Sigmoid colon (tissue), 7 donors: ENCODE measurements at places on chromosomes 6 and 20. TPM values are rescaled to one million over a fixed set of nuclear protein-coding genes. Genes with fewer than 3 reads are reported as not detected.

The EMILIN3 gene
- total RNA-seq, result 0.66 TPM

DNA sequence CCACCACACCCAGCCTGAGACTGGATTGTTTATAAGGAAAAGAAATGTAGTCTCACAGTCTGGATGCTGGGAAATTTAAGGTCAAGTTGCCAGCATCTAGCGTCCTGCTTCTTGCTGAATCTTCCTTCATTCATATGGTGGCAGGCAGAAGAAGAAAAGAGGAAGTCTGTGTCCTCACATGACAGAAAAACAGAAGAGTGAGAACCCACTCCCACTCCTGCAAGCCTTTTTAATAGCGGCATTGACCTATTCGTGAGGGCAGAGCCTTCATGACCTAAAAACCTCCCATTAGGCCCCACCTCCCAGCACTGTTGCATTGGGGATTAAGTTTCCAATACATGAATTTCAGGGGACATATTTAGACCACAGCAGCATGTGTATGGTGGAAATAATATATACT, 160.8 kb upstream of the BMP2 start:
- no peak overlapping the region for H3K27ac ChIP-seq
- DNase-seq, result no peak
- no peak overlapping the region for H3K4me3 ChIP-seq
- H3K27me3 ChIP-seq, result no peaks in the 10 kb centered on the region

DNA sequence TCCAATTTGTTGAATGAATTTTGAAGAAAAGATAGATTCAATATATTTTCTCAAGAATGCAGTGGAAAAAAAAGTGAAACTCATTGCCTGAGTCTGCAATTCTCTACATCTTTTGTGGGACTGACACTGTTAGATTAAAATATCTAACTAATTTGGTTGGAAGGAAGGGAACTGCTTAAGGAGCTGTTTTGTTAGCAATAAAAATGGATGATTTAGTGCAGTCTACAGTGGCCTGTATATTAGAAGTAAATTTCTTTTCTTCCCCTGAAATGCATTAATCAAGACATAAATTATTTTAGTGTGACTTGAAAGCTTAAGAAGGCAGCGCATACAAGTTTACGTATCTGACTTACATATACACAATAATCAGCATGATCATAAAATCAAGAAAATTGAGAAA, 1332.6 kb downstream of the EPHA7 start:
- H3K27me3 ChIP-seq, result no peaks in the 10 kb centered on the region
- no peak overlapping the region for H3K4me3 ChIP-seq
- H3K4me1 ChIP-seq, result no peaks in the 10 kb centered on the region
- no peaks in the 10 kb centered on the region for H3K36me3 ChIP-seq
- H3K27ac ChIP-seq, result no peak overlapping the region

GRCh38 chr6:113856625-113857555, at the start of gene MARCKS:
TSS of gene MARCKS (plus strand) at chr6:113857345. CDS start at chr6:113857746, 401 bp downstream.
- H3K4me1 ChIP-seq, result peaks cover 11% of the 10 kb centered on the region
- H3K4me3 ChIP-seq, result peak within 1 kb of the TSS; percentile 79
- H3K27me3 ChIP-seq, result no peaks in the 10 kb centered on the region
- DNase-seq, result peak; percentile 92

- H3K27me3 ChIP-seq, result no peaks in the 10 kb centered on the region
- H3K36me3 ChIP-seq, result no peaks in the 10 kb centered on the region
- DNase-seq, result no peak
- H3K27ac ChIP-seq, result peak overlapping the region; percentile 28
These were observed 103.6 kb downstream of the JPH2 start for GRCh38 chr20:44083220-44083933.

DNA sequence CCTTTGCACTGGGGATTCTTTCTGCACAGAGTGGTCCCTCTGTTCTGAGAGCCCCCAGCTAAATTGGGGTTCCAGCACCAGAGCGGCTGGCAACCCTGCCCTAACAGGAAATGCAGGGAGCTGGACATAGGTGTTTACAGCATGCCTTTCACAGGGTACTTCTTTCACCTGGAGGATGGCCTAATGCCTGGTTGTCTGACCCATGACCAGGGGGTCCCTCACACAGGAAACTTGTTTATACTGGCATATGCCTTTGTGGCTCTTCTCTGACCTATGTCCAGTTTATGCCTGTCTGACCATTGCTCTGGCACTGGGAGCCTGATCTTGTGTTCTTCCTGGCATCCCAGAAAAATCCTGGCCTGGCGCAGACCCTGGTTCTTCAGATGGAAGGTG, 66.1 kb downstream of the AFG1L start:
- no peaks in the 10 kb centered on the region for H3K36me3 ChIP-seq
- no peaks in the 10 kb centered on the region for H3K27me3 ChIP-seq
- no peak overlapping the region for H3K4me3 ChIP-seq
- DNase-seq, result no peak
- no peak overlapping the region for H3K27ac ChIP-seq

DNA sequence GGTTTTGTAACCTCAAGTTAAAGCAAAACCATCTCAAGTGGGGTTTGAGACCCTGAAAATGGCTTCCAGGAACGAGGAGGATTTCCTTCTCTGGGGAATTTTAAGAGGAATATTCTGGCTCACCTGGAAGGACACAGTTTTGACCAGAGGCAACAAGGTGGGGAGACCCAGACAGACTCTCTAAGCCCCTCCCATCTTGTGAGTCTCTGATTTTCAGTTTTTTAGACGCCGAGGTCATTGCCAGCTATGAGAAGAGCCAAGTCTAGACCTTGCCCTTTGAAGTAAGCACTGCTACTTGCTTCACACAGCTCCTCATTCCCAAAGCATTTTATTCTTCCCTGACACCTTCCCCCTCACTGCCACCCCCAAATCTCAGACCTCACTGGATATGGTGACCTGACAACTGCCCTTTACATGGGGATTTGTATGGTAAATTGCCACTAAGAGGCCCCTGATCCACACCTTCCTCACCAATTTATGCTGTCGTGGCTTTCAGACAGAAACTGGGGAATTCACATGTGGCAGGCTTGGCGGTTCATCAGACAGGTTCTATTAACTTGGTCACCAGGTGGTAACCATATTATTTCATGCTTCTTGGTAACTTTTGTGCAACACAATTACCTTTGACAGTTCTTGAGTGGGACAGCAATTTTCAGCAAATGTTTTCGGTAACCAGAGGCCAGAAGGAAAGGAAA, 116.2 kb downstream of the ISM1 start:
- no peak overlapping the region for H3K4me3 ChIP-seq
- H3K4me1 ChIP-seq, result peaks cover 47% of the 10 kb centered on the region
- DNase-seq, result no peak
- H3K27ac ChIP-seq, result no peak overlapping the region
- no peaks in the 10 kb centered on the region for H3K27me3 ChIP-seq
- H3K36me3 ChIP-seq, result no peaks in the 10 kb centered on the region

DNA sequence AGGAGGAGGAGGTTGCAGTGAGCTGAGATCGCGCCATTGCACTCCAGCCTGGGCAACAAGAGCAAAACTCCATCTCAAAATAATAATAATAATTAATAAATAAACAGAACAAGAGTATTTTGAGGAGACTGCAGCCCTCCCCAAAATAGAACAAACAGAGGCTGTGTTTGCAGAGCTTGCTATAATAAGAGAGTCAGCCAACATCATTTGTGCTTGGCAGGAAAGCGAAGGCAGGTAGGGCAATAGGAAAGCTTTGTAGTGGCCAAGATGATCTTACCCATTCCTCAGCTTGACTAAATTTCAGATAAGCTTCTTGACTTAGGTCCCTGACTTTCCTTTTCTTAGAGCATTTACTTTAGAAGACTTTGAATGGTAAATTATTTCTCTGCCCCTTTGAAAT, 6.7 kb downstream of the C6orf141 start:
- H3K27ac ChIP-seq, result no peak overlapping the region
- no peak for DNase-seq

DNA sequence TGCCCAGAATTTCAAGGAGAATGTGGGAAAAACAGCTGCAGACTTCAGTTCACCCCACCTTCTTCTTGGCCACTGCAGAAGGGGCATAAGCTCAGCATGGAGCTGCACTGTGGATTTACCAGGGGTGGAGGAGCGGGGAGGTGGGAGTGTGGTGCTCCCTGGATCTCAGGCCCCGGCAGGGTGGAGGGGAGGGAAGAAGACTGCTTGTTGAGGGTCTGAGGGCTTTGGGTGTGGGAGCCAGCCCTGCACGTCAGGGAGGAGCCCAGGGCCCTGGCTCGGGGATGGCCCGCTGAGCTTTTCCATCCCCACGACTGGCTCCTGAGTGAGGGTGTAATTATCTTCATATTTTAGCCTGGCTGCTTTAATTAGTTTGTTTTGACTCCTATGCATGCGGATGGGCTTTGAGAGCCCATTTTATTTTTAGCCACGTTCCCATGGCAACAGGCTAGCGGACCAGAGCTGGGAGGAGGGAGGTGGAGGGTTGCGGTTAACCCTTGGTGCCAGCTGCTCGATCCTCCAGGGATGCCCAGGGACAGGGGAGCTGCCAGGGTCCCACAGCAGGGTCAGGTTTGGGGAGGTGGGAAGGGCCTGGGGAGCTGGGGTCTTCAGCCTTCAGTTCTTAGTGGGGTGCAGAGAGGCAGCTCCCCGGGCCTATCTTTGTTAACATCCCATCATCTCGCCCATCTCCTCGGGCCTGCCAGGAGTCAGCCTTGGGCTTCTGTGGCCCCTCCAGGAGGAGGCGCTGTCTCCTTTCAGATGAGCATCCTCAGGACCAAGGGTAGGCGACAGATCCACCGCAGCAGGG, 68.2 kb downstream of the RAB44 start:
- no peaks in the 10 kb centered on the region for H3K36me3 ChIP-seq
- H3K27ac ChIP-seq, result no peak overlapping the region
- no peaks in the 10 kb centered on the region for H3K27me3 ChIP-seq

The HSPA12B gene
- total RNA-seq, result 10.5 TPM

DNA sequence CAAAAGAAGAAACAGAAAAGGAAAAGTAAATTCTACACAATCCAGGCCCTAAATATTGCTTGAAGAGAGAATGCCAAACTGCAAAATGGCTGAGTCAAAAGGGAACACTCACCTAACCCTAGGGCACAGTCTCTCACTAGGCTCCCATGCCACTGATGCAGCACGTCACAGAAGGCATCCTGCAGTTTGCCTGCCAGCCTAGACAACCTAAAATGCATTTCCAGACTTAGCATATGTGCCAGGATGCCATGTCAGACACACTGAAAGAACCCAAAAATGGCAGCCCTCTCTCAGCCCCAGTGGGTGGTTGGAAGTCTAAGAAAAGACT, 10.6 kb upstream of the SIRPD start:
- no peak overlapping the region for H3K4me3 ChIP-seq
- H3K4me1 ChIP-seq, result no peaks in the 10 kb centered on the region
- no peak for DNase-seq
- no peaks in the 10 kb centered on the region for H3K27me3 ChIP-seq
- H3K36me3 ChIP-seq, result no peaks in the 10 kb centered on the region

DNA sequence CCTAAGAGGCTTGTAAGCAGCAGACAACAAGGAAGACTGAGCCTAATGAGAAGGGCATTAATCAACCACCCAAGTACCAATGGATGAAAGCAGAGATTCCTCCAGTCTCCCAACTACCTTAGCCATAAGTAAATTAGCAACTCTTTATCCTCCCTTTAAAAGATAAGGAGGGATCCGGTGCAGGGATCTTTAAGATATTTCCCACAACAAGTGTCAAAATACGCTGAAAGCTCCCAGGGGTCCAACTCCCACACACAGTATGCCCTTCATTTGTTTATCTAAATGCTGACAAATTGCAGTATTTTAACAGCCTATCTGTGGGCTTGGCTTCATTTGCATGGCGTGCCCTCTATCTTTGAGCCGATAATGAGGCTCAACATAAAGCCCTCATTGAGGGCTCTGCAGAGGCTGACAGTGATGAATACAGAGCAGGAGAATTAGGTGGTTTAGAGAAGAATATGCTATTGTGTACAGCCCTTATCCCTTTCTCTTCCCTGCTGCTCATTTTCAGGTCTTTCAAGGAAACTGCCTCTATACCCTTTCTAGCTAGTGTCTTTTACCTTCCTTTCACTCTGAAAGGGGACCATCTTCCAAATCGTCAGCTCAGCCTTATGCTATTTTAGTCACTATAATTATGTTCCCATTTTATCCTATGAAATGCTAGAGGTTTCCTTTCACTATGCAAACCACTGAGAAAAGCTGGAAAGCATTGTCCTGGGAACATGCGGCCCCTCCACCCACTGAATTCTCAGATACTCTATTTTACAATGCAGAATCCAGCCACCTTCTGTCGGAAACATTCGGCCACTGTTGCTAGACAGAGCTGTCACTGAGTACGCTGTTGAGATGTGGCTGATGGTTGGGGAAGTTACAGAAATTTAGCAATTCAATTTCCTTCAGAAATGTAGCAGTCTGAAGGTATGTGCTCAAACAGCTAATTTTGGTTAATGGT, 575.2 kb upstream of the JAG1 start:
- H3K27me3 ChIP-seq, result no peaks in the 10 kb centered on the region
- no peaks in the 10 kb centered on the region for H3K4me1 ChIP-seq
- no peak for DNase-seq
- H3K36me3 ChIP-seq, result no peaks in the 10 kb centered on the region

The BEND6 gene
- 1.9 TPM for total RNA-seq

GRCh38 chr20:9838378-9839295, at the start of gene PAK5:
TSS of gene PAK5 (minus strand) at chr20:9839076. CDS start at chr20:9644328, 194,748 bp downstream.
- peak within 1 kb of the TSS; percentile 36 for H3K4me3 ChIP-seq
- no peaks in the 10 kb centered on the region for H3K36me3 ChIP-seq

DNA sequence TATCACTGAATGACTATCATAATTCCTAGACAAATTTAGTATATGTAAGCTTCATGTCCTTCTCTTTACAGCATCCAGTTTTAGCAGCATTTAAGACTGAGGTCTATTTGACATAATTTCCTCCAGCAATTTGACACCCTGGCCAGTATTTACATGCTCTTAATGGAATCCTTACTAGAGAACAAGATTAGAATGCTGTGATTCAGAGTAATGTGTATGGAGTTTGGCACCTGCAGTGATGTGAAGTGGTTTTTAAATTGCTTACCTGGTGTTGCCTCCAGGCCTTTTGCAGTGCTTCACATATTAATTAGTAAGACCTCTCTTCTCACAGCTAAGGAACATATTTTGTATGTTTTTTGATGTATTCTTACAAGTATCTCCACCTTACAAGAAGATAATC, 9.8 kb downstream of the NKX2-4 start:
- no peak for DNase-seq
- no peak overlapping the region for H3K4me3 ChIP-seq
- H3K27me3 ChIP-seq, result peaks cover 11% of the 10 kb centered on the region
- H3K4me1 ChIP-seq, result no peaks in the 10 kb centered on the region

GRCh38 chr20:3239026-3239866, at the start of gene SLC4A11:
TSS of gene SLC4A11 (minus strand) at chr20:3239190. CDS start at chr20:3239137, 53 bp downstream.
- H3K27me3 ChIP-seq, result peaks cover 88% of the 10 kb centered on the region
- DNase-seq, result no peak
- H3K4me1 ChIP-seq, result no peaks in the 10 kb centered on the region
- no peaks in the 10 kb centered on the region for H3K36me3 ChIP-seq
- peak within 1 kb of the TSS; percentile 53 for H3K4me3 ChIP-seq
- no peak within 1 kb of the TSS for H3K27ac ChIP-seq

The POU3F2 gene
- total RNA-seq, result not detected
